Activated CD4-positive, alpha-beta T cell treated with anti-CD3 and anti-CD28 coated beads, Interleukin-2, amount 50 U/mL, for 16 hours (primary cell): ENCODE measurements at places on chromosomes 16 and 17.
A peak's percentile ranks its signal among the peaks of the same experiment; 100 is the strongest.

- DNase-seq: no peak
Observed at GRCh38 chr17:39183045-39183444, 14.4 kb downstream of the CACNB1 start.

- no peak for DNase-seq
Observed at GRCh38 chr17:82416771-82417170, 1.4 kb upstream of the HEXD start.

GRCh38 chr17:18248300-18248731 is 10.2 kb downstream of the FLII start:
- peak; percentile 67 for DNase-seq

DNA sequence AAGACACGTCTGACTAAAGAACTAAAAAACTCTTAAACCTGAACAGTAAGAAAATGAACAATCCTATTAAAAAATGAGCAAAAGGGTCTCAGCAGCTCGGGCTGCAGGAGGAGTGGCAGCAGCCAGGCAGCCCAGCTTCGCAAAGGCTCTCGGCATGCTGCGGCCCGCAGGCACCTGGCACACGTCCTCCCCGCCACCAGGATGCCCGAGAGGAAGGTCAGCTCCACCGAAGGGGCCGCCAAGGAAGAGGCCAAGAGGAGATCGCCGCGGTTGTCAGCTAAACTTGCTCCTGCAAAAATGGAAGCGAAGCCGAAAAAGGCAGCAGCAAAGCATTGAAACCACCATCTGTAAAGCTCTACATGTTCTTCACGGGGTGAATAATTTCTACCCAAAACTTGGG is 173.5 kb downstream of the BCAS3 start:
- no peak for DNase-seq

DNA sequence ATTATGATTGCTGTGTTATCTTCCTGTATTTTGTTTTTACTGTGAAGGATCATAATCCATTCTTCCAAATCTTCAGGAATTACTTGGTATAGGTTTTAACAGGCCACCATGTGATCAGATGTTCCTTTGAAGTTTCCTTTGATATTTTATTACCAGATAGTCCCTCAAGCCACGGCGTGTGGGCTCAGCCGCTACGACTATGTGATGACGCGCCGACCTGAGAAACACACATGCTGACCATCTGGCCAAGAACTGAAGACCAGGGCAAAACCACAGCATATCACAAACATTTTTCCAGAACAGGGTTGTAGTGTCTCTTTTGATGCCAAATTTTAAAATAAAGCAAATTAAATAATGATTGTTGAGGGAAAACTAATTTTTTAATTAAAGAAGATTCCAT is 47.3 kb downstream of the ZCCHC14 start:
- no peak for DNase-seq
